ENCODE measurements at places on chromosomes 6 and 20. TPM values are rescaled to one million over a fixed set of nuclear protein-coding genes. Genes with fewer than 3 reads are reported as not detected.

DNA sequence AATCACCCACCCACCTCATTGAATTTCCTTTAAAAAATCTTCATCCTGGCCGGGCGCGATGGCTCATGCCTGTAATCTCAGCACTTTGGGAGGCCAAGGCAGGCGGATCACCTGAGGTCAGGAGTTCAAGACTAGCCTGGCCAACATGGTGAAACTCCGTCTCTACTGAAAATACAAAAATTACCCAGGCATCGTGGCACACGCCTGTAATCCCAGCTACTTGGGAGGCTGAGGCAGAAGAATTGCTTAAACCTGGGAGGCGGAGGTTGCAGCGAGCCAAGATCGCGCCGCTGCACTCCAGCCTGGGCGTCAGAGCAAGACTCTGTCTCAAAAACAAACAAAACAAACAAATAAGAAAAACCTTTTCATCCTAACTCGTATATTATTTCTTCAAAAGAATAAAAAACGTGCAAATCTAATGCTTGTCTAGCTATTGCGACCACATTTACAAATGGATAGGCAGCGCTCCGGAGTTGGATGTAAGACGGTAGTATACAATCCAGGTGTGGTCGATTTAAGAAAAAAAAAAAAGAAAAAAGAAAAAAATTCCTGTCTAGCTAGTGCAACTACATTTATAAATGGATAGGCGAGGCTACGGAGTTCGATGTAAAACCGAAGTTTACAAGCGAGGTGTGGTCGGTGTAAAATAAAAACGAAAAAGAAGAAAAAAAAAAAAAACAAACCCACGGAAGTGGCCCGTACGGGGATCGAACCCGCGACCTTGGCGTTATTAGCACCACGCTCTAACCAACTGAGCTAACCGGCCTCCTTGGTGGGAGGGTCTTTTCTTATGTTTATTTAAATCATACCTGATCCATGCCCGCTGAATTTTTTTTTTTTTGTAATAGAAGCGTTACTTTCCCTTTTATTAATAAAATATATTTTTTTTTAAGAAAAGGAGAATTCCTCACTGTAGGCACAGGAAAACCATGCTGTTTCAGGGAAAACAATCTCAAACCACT is 70.7 kb upstream of the PRSS16 start:
- ATAC-seq, result peak; percentile 53

DNA sequence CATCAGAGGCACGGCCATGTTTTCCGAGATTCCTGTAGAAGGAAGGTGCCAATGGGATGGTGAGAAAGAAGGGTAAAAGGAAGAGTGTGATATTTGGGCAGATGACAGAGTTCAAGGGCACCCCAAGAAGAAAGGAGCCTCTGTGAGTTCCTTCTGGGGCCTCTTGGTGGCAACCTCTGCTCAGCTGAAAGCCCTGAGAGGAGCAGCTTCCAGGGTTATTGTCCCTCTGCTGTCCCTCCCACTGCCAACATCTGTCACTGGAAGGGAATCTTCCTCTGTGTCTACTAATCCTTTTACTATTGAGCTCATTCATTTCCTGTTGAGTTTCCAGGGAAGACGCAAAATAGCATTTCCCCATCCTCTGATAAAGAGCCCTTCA is 40.0 kb upstream of the KCNK16 start:
- ATAC-seq, result no peak

DNA sequence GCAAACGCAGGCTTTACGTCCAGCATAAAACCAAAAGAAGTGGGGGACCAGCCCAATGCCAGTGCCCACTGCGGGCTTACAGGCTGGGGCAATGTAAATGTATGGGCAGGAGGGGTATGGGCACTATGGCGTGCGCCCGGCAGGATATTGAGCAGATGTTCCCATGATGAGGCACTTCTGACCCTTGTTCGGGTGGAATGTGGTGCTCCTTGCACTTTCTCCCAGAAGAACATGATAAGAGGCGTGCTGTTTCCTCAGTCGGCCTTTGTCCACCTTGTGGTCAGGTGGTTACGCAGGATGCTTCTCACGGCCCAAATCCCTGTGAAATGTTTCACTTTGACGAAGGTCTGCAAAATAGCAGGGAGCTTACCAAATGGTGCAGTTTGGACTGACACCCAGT is 4.8 kb upstream of the GPR31 start:
- no peak for ATAC-seq

DNA sequence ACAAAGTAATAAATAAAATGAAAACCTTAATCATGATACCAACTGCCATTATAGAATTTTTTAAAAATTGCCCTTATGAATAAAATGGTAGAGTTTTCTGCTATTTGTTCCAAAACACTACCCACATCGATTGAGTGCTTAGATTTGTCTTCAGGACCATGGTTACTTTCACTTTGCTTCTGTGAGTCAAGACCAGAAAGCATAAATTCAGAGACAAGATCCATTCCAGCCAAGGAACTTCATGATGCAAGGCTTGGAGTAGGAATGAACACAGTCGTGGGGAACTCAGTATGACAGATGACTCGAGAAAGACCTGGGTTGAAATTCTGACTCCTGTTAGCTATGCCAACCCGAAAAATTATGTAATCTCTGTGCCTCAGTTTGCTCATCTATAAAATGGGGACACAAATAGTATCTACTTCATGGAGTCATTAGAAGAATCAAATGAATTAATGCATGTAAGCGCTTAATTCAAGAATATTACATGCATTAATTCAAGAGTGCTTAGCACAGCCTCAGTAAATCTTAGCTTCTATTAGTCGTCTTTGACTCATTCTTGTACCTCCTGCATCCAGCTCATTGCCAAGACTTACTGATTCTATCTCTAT is 72.5 kb upstream of the MYLIP start:
- ATAC-seq, result no peak

GRCh38 chr20:60026010-60026409 is 67.8 kb downstream of the CDH26 start:
- no peak for ATAC-seq

DNA sequence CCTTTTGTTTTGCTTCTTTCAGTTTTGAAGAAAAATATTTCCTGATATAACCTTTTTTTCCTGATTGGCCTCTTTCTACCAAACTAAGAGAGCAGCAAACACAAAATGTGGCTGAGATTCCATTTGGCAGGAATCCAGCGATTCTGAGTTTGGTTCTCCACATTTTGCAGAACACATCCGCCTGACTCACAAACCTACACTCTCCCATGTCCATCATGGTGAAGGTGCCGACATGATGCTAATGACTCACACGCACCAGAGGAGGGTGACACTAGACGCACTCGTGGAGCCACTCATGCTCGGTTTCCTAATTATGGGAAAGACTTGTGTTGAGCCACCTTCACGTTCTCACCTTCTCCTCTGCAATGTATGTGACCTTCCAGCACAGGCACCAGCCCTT is 45.9 kb upstream of the DUSP22 start:
- ATAC-seq, result no peak

- ATAC-seq, result peak; percentile 5
Measured at GRCh38 chr20:38471987-38472512, 593 bp upstream of the RALGAPB start.

- ATAC-seq, result no peak
Measured at GRCh38 chr6:118674772-118675171, 23.4 kb upstream of the CEP85L start.

The MYLK2 gene
- total RNA-seq, result 0.40 TPM

The IBTK gene
- total RNA-seq, result 23.5 TPM

DNA sequence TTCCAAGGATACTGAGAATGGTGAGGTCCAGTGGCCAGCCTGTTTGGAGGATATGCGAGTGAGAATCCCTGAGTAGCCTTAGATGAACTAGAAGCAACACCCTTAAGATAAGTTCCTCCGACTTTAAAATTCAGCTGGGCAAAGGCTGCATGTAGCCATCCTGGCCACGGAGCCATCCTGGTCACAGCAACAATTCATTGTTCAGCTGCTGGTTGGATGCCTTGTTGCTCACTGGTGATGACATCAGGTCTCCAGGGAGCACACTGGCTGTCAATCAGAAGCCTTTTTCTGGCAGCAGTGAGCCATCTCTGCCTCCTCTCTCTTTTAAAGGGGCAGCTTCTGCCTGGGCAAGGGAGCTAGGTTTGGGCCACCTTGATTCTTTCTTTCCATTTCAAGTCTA is 22.4 kb upstream of the RIMS4 start:
- ATAC-seq, result no peak

The TSBP1 gene
- not detected for total RNA-seq

- no peak for ATAC-seq
Measured at GRCh38 chr20:36398515-36398914, 92.4 kb downstream of the DLGAP4 start.

DNA sequence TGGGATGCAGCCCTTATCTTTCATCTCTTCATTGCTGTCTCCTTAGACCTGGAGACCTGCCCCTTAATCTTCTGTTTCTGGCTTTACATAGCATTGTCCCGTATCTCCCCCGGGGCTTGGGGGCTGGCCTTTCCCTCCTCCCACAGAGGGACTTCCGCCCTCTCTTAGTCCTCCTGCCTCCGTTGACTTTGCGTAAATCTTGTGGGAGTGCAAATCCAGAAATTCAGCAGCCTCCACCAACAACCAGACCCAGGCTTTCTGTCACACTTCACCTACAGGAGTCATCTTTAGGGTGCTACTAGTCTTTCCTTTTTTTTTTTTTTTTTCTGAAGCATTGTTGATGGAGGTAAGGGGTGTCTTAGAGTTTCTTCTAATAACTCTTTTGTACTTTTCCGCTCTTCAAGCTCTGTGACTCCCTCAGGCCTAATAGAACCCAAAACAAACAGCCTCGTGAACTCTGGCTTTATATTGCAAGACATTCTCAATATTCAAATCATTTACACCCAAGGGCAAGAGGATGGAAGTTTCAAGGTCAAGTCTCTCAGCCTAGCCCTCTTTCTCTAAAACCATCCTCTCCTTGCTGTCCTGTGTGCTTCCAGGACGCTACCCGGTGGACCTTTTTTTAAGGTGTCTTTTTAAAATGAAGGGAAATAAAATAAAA is 66.2 kb downstream of the RREB1 start:
- no peak for ATAC-seq

The INSM1 gene
- 2.8 TPM for total RNA-seq

- ATAC-seq, result no peak
Measured at GRCh38 chr20:34532756-34533155, 16.5 kb downstream of the DYNLRB1 start.

DNA sequence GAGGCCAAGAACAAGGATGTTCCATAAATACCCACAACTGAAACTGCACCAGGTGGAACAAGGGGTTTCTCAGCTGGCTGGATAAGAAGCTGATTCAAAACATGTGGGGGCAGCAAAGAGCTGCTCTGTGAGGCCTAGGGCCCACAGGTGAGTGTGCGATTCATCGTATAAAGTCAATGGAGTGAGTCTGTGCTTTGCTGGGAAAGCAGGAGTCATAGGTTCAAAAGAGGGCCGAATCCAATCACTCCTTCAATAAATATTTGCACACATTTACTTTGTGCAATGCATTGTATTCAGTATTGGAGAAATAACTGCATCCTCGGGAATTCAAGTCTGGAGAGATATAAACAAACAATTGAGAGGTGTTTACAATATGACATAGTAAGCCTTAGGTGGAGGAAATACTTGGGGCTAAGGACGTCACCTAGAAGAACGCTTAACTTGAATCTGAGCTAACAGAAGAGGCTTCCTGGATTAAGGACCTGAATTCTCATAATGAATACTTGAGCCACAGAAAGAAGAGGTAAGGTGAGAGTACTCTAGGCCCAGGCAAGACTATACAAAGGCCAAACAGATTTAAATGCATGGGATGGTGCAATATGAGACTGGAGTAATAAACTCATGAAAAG is 83.7 kb upstream of the TMEM30A start:
- ATAC-seq, result no peak

- ATAC-seq, result no peak
Measured at GRCh38 chr6:132063204-132063603, 112.0 kb upstream of the CCN2 start.

The PTGIS gene
- total RNA-seq, result 2.3 TPM

DNA sequence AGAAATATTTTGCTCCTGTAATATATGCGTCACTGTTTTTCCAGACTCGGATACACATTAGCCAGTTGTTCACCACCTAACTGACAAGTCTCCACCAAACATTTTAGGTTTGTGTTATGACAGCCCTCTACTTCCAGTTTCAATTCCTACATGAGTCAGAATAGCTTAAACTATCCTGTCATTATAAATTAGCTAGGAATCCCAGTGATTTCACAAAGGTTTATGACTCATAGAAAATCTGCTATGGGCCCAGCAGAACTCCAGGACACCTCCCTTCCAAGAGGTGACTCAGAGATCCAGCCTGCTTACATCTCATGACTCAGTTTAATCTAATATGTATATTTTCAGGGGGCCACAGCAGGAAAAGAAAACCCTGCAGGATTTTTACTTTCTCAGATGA is 17.4 kb upstream of the PLCB4 start:
- ATAC-seq, result no peak

The TP53TG5 gene
- 0.11 TPM for total RNA-seq

GRCh38 chr6:16956361-16956760 is 145.5 kb upstream of the STMND1 start:
- ATAC-seq, result peak; percentile 89

- ATAC-seq, result no peak
Measured at GRCh38 chr20:6623989-6624388, 143.5 kb upstream of the BMP2 start.

- ATAC-seq, result no peak
Measured at GRCh38 chr6:25318589-25318988, 39.4 kb downstream of the CARMIL1 start.

GRCh38 chr6:124119596-124119995 is 315.9 kb downstream of the NKAIN2 start:
- ATAC-seq, result no peak

- ATAC-seq, result no peak
Measured at GRCh38 chr20:61629602-61630390, 377.7 kb downstream of the CDH4 start.

DNA sequence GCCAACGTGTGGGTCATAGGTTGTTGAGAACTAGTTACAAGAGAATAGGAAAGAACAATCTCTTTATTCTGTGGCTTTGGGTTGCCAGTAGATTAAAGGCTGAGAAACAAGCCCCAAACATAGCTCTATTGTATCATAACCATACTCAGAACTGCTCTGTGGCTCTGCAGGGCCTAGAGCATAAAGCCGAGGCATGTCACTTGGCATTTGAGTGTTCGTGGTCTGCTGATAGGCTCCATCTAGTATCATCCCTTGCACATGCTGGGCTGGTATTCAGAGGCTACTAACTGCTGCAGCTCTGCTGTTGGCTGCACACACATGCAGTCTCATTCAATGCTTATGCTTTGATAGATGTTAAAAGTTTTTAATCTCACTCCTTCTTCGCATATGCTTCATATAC is 157.9 kb downstream of the OGFRL1 start:
- ATAC-seq, result no peak

The SAMD10 gene
- 32.7 TPM for total RNA-seq

DNA sequence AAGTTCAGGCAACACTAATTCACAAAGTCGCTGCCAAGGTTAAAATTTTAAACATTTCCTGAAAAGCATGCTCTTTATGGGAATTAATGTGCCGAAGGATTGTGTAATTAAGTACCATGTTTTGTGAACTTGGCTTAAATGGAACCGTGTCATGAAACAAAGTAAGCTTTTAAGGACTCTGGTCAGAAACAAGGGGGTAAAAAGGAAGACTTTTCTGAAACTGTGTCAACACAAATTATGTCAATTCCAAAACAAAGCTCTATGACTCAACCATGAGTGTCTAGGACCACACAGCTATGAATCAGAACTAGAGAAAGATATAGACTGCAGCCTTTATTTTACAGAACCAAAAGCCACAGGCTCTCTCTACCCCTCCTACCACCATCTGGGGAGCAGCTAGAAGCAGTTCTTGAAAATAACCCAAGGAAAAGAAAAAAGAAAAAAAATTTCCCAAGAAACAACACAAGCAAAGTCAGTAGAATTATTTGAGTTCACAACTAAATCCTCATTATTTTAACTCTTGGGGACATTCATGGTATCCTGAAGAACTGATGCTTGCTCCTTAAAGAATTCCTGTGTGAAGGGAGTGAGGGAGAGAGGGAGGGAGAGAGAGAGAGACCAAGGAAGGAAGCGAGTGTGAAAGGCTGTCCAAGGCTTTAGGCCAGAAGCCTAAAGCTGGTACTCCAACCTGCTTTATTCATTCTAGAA is 81.9 kb downstream of the ZMYND8 start:
- peak; percentile 98 for ATAC-seq

Data from activated T-helper 17 cell treated with anti-CD3 and anti-CD28 coated beads, Interleukin-2, amount 50 U/mL, for 72 hours (primary cell).